ENCODE measurements at places on chromosomes 16 and 17.

GRCh38 chr17:80367503-80367902, 47.5 kb upstream of the ENDOV start:
- DNase-seq, result no peak

- DNase-seq, result no peak
Observed at GRCh38 chr16:84413244-84414004, 45.1 kb downstream of the ATP2C2 start.

- no peak for DNase-seq
Observed at GRCh38 chr16:68700831-68701230, 36.3 kb upstream of the CDH1 start.

- DNase-seq, result no peak
Observed at GRCh38 chr17:64332502-64332901, 58.2 kb downstream of the PECAM1 start.

DNA sequence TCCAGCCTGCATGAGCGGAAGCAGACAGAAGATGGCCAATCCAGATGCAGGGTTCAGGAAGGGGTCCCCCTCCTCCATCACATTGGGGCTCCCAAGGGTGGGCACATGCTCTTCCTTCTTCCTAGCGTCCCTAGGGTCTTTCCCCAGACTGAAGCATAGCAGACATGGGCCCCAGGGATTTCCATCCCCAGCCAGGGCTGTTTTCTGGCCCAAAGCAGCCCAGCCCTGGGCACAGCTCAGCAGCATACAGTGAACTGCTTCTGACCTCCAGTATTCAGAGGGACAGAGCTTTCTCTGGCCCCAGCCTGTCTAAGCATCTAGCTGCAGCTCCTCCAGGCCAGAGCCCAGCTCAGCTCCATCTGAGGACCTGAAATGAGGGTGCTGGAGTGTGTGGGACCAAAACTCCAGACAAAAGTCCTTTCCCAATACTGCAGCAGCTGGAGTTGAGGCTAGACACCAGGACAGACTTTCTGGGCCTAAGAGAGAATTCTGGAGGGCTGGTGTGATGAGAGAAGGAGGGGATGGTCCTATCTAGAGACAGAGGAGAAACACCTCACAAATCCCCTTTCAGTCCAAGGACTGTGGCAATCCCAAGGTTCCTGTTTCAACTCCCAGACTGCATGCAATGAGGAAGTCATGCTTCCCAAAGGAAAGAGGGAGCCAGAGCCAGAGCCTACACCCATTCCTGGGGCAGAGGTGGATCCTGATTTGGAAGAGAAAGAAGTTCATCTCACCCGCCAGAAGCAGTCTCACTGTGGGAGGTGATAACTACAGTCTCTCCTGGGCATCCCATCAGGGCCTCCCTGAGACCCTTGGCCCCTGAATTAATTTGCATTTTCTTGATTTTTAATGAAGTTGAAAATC, 4.5 kb upstream of the FOXN1 start:
- no peak for DNase-seq

DNA sequence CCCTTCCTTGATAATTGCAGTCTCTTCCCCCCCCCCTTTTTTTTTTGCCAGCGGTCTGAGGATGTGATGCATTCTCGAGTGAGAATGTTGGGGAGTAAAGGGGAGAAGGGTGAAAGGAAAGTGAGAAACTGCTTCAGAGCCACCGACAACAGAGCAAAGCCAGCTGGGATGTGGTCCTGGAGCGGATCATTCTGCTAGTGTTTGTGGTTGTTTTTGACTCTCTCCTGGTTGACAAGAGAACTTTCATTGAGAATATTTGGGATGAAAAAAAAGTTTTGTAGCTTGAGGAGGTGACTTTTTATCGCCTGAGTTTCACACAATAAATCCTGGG, 1.3 kb downstream of the NF1 start:
- DNase-seq, result no peak

DNA sequence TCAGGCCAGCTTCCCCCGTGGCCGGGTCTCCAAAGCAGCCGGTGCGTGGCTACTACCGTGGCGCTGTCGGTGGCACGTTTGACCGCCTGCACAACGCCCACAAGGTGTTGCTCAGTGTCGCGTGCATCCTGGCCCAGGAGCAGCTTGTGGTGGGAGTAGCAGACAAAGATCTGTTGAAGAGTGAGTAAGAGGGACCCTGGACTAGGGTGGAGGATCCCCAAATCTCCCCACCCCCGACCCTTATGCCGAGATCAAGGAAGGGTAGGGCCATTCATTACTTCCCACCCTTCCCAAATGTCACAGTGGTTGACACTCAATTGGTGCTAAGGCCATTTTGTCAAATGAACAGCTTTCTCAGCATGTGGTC, 1.2 kb downstream of the COASY start:
- no peak for DNase-seq

DNA sequence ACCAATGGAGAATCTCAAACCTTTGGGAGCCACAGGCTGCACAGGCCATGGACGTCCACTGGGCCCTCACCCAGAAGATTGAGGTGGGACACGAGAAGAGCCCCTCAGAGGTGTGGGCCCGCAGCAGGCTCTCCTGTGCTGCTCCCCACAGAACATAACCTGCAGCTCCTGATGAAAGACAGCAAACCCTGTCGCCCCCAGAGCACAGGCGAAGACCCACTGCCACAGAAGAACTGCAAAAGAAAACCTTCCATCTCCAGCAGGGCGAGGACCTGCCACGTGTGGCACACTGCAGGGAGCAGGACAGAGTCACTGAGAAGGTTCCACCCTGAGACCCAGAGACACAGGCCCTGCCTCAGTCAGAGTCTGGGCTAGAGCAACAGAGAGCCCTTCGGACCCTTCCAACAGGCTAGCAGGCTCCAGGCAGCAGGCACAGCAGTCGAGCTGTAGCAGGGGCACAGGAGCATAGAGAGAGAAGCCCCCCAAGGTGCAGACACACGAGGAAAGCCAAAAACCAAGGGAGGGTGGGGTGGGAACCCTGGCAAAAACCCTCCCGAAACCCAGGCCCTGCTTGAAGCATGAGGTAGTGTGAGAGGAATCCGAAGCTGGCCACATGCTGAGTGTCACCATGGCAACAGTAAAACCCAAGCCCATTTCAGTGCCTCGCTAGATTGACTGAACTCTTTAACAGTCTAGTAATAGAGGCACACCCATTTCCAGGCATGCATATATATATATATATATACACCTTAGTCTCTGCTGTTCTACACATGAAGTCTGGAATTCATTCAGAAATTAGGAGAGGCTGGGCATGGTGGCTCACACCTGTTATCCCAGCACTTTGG, 60.0 kb upstream of the CHMP6 start:
- DNase-seq, result no peak

DNA sequence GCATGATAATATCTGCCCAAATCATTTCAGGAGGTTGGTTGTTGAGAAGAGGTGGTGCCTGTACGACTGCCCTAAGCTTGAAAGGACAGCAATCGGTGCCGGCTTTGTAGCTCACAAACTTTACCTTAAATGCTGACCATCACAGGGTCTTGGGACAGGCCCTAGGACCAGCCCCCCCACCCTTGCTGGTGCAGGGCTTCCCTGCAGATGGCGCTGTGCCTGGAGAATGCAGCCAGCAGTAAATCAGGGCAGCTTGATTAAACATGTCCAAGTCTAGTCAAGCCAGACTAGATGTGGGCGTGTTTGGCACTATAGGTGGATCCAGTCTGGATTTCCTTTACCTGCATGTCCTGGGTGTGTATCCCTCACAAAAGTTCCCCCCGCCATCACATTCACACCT, 135.5 kb upstream of the CRHR1 start:
- DNase-seq, result no peak

DNA sequence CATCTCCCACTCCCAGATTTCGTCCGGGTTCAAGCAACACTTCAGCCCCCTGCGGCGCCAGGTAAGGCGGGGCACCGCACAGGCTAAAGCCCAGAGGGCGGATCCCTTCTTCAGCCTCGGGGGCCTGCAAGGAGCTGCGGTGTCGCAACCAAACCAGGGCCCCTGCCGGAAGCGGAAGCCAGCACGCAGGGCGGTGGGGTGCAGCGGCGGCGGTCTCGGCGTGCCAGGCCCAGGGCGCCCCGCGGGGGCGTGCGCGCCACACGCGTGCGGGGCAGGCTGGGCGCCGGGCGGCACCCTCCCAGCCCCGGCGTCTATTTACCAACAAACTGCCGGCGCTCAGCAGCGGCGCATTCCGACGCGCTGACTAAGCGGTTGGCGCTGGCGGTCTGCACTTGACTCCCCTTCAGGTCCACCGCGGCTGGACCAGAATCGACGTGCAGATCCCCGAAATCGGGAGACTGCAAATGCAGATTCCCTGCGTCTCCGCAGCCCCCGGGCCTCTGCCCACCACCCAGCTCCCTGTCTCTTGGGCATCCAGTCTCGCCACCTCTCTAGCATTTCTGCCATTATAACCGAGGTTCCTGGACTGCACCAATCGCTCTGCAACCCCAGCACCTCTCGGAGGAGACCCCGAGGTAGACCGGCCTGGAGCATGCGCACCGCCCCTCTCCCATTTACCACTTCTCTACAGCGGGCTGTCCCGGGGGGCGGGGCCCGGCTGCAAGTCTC, 421 bp upstream of the DLX4 start:
- no peak for DNase-seq

- no peak for DNase-seq
Observed at GRCh38 chr17:41518789-41519449, at the start of gene KRT15. TSS of gene KRT15 (minus strand) at chr17:41518890. CDS start at chr17:41518827, 63 bp downstream.

GRCh38 chr17:6576038-6576785, 19.9 kb upstream of the PITPNM3 start:
- DNase-seq, result no peak

DNA sequence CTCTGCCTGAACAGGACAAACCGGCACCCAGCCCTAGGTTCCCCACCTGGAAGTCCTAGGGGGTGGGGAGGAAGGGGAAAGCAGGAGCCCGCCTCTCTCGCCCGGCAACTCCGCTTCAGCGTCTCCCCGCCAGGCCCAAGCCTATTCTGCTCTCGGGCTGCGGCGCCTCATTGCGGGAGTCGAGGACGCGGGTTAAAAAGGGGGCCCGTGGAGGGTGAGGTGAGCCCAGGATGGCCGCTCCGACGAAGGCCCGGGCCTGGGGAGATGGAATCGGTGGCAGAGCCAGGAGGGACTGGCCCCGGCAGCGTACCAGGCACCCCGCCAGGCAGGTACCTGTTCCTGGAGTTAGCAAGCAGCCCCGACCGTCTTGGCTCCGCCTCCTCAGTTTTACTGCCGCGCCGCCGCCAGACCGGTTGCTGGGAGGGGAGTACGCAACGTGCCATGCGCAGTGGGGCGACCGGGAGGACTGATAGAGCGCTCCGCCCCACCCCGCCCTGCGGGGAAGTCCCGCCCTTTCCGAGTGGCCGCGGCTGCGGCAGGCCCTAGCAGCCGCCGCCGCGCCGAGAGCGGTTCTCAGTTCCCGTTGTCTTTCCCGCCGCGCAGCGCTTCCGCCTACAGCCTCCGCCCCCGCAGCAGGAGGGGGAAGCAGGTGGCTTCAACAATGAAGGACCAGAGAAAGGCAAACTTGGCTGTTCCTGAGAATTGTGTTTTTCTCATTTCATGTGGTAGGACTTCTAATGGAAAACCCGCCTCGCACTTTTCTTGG, at the start of gene STRADA:
Gene STRADA (minus strand): TSS at position 392 of the 766 bp plus-strand sequence. CDS start 13,430 bp downstream, outside the sequence.
- peak; percentile 99 for DNase-seq

- DNase-seq, result no peak
Observed at GRCh38 chr17:50337956-50338355, 8.0 kb upstream of the XYLT2 start.

DNA sequence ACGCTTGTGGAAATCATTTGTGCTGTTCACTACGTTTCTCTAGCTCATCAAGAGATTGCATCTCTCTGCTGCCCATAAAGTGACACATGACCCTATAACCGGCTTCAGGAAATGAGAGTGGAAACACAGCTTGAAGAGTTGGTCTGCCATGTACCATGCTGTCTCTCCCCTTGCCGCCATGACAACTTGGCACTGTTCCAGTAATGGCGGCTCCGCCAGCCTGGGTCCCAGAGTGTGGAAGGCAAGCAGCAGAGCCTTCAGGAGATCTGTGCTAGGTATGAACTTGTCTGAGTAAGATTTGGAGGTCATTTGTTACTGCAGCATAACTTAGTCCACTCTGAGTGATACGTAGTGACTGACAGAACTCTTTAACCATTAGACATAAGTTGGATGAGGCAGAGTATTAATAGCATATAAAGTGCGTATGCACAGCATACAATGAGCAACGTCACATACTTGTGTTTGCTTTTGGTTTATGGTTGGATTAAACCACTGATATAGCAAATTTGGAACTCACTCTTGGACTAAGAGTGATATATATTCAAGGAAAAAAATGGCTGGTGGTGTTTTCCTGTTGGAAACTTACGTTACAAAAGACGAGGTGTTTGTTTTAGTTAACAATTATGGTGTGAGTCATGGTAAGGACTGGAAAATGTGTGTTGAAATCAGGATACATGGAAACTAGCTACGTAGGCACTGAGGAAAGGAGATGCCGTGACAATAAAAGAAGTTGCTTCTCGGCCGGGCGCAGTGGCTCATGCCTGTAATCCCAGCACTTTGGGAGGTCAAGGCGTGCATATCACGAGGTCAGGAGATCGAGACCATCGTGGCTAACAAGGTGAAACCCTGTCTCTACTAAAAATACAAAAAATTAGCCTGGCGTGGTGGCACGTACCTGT, 24.4 kb upstream of the PMP22 start:
- no peak for DNase-seq

DNA sequence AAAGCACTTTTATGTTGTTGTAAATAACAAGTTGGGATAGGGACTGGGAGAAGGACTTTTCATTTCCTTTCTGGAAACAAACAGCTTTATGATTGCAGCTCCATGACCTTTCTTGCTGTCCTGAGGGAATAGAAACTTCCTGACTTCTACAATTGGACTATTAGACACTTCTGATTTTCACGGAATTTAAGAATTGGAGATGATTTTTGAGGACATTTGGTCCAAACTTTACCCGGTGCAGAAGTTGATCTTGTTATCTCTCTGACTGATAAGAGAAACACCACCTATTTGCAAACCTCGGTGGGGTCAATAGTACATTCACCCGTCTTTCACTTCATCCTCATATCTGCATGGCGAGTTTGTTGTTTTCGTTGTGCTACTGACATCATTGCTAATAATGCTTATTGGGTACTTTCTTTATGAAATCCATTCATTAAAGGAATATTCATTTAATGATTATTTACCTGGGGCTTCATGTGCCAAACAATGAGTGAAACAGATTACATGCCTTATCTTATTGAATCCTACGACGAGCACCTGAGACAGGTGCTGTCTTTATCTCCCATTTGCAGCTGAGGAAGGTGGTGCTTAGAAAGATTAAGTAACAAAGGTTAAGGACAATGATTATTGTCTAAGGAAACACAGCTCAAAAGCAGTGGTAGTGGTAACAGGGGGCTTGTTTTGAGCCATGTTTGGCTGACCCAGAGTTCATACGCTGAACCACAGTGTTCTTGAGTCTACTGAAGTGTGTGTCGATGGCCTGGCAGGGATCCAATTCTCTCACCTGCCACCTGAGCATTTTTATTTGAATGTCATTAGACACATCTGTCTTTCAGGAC, 176.9 kb upstream of the FAM20A start:
- DNase-seq, result no peak
